ENCODE measurements at places on chromosomes 1 and 21.

GRCh38 chr1:34125721-34126380, 39.2 kb downstream of the CSMD2 start:
- DNase-seq, result no peak

GRCh38 chr1:5725406-5725805, 266.8 kb downstream of the NPHP4 start:
- DNase-seq, result no peak

GRCh38 chr1:89815611-89816010, 5.2 kb upstream of the LRRC8D start:
- DNase-seq, result no peak

GRCh38 chr1:41662765-41663437, 178.4 kb upstream of the EDN2 start:
- no peak for DNase-seq

DNA sequence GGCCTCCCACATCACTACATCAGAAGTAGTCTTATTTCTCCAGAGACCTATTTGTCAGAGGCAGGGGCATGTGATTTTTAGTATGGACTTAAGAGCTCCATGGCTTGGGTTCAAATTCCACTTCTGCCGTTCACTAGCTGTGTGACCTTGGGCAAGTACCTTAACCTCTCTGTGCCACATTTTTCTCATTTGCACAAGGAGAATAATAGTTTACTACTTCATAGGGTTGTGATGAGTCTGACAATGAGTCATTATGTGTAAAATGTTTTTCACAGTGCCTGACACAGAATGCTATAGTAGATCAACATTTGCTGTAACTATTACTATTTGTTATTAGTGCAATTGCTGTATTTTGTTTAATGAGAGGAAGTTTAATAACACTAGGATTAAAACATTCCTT, 200.6 kb downstream of the PRDM2 start:
- no peak for DNase-seq
